BJ (cell line): ENCODE measurements at places on chromosomes 12 and 14.

- no peak for DNase-seq
Measured at GRCh38 chr12:49965836-49966235, 4.2 kb downstream of the AQP5 start.

DNA sequence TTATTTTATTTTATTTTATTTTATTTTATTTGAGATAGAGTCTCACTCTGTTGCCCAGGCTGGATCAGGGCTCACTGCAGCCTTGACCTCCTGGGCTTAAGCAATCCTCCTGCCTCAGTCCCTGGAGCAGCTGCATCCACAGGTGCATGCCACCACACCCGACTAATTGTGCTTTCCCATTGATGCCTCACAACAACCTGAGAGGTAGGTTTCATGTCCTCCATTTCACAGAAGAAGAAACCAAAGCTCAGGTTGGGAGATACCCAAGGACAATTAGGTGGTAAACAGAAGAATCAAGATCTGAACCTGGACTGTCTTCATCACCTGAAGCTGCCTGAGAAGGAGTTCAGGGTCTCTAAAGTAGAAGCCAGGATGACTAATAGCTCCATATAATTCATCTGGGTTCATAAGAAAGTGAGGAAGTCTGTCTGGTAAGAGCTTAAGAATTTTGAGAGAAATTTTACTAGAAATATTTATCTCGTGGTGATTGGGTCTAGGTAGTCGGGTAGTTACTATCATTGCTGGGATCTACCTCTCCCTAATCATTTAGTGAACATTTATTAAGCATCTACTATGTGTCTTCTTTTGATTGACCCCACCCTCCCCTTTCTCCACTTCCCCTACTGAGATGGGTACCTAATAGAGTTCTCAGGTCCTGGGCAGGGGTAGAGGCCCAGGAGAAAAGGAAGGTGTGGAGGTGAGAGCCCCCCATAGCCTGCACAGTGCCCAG is 23.2 kb upstream of the ATP5MC2 start:
- DNase-seq: no peak

GRCh38 chr12:108498136-108498535 is 16.9 kb upstream of the FICD start:
- DNase-seq: no peak

DNA sequence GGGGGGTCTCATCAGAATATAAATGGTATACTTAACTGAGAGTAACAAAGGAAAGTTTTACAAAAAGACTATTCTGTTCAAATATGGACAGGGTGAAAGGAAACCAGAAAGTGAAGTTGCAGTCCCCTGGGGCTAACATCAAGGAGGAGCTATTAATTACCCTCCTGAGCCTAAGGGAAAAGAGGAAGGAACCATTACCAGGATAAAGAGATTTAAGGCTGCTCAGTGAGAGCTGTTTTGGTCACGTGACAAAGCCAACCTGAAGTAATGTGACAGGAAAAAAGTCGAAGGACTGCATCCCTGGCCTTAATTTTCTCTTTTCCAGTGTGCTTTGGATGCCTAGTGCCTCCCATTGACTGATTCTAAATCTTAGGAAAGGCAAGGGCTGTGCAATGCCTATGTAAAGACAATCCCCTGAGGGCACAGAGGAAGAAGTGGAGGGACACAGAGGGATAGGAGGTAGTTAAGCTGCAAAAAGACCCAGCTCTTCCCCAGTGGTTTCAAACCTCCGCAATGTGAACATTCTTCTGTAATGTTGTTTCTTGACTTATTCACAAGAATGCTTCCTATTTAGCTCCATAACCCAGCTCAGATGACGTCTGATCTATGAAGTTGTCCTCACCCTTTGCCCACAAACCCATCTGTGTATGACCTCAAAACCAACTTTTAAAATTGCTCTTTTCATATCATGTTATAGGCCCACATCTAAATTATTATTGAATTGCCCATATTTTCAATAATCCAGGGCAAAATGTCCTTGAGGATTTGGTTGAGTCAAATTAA is 187.7 kb upstream of the DCN start:
- no peak for DNase-seq

GRCh38 chr14:100696008-100696407 is 30.7 kb upstream of the DLK1 start:
- DNase-seq: no peak

DNA sequence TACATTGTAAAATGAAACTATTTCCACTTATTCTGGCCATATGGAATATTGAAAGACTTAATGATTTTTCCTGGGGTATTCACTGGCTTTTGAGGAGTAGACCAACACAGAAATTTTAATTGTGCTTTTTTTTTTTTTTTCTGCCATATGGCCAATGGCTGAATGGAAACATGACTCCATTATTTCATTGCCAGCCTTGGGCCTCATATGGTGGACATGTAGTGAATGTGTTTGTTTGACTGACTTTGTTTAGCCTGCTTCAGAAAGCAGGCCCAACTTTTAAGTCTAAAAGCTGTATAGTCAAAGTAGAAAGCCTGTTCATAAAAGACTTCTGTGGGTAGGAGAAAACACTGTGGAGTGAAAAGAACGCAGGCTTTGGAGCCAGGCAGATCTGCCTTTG is 2.4 kb downstream of the GNG2 start:
- DNase-seq: no peak

DNA sequence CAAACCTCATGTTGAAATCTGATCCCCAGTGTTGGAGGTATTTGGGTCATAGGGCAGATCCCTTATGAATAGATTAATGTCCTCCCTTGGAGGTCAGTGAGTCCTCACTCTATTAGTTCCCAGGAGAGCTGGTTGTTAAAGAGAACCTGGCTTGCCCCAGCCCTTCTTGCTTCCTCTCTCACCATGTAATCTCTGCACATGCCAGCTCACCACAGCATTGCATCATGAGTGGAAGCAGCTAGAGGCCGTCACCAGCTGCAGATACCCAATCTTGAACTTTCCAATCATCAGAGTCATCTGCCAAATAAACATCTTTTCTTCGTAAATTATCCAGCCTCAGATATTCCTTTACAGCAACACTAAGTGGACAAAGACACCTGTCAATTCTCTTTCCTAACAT is 161.8 kb upstream of the IGF1 start:
- DNase-seq: no peak

GRCh38 chr12:31496257-31496656 is 94.7 kb downstream of the DENND5B start:
- no peak for DNase-seq

DNA sequence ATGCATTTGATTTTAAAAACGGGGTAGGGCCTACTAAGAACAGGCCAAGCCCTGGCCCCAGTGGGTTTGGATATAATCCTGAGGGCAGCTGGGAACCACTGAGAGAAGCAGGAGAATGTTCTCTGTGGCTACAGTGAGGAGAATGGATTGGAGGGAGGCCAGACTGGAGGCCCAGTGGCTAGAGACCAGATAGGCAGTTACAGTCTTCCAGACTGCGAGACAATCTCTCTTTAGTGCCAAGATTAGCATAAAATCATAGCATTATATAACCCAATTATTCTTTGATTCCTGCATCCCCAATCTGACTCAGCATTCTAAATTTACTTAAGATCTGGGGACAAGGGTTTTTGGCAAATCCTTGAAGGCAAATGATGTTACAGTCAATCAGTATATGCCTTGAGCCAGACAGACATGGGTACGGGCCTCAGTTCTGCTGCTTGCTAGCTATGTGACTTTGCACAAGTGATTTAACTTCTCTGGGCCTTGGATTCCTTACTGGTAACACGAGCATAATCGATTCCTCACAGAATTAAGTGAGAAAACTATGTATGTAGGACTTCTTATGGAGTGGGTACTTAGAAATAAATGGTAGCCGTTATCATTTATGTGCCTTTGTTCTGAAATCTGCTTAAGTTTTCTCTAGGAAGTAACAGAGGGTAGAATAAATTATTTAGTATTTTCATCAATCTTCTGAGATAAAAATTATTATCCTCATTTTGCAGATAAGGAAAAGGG is 18.3 kb downstream of the NINJ2 start:
- no peak for DNase-seq

- no peak for DNase-seq
Measured at GRCh38 chr12:107464644-107465043, 221.0 kb upstream of the PWP1 start.

DNA sequence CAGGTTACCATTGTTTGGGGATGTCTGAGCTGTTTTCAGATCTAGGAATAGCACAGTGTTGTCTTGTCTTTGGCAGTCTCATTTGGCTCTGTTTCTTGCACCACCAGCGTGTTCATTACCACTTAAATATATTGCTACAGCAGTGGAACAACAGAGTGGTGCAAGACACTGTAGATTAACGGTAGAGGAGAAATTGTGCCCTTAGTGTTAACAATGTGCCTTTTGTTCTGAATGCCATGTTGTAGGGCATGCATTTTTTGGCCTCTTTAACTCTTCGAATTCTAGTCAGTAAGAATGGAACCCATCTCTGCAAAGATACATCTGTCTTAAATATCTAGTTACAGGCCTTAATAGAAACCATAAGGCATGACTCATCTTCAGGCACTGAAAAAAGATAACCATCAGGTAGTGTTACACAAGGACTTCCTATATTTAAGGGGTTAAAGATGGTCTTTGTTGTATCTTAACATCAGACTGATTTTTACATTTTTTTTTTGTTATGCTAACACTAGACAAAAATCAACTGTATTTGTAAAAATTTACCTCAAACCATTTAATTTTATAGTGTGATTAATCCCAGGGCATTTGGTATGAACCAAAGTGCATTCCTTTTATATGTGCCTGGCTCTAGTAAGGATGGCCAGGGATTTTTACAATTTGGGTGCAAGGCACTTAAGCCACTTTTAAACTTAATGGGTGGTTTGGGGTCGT is 12.9 kb downstream of the DYRK2 start:
- peak; percentile 90 for DNase-seq

- no peak for DNase-seq
Measured at GRCh38 chr12:19410629-19411185, 28.6 kb upstream of the AEBP2 start.

- no peak for DNase-seq
Measured at GRCh38 chr12:32569259-32569658, 109.8 kb upstream of the DNM1L start.

GRCh38 chr12:129819391-129819790 is 84.4 kb downstream of the TMEM132D start:
- no peak for DNase-seq

GRCh38 chr14:59679872-59680271 is 103.3 kb upstream of the CCDC175 start:
- peak; percentile 16 for DNase-seq

GRCh38 chr14:90276646-90277367 is 20.5 kb downstream of the PSMC1 start:
- DNase-seq: no peak

- no peak for DNase-seq
Measured at GRCh38 chr14:52325630-52326029, 11.5 kb downstream of the PTGER2 start.
